Hematopoietic multipotent progenitor cell (in vitro differentiated cells): ENCODE measurements at places on chromosomes 12 and 14.

GRCh38 chr14:69424149-69424923 lies 25.8 kb downstream of the SLC39A9 start:
- no peak for DNase-seq

GRCh38 chr12:114949058-114949820 lies 265.3 kb upstream of the TBX3 start:
- DNase-seq = no peak

- no peak for DNase-seq
Observed at GRCh38 chr14:24145690-24146452, 539 bp downstream of the PSME2 start.

DNA sequence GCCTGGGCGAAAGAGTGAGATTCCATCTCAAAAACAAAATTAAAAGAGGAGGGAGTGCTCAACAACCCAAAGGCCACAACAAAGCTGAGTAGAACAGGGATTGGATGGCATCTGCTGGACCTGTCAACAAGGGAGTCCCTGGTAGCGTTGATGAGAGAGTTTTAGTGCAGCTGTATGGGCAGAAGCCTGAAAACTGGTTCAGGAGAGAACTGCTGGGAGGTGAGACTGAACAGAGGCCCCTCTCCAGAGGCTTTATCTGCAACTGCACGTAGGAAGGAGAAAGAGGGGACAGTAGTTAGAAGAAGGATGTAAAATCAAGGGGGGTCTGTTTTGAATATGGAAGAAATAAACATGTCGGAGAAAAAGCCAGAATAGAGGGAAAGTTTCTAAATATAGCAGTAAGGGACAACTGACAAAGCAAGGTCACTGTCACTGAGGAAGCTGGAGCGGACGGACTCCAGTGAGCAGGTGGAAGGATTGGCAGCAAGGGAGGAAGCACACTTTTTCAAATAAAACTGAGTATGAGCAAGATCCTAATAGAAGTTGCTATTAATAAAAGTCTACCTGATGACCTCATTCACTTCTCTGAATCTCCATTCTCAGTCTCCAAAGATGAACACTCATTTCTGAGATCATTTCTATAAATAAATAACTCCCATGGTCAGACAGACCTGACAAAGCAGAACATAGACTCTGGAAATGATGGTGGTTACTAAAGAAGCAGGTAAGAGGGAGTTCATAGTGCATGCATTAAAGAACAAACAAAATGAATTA lies 11.8 kb upstream of the ATF1 start:
- DNase-seq = no peak

GRCh38 chr14:78075033-78075432 lies 95.1 kb upstream of the NRXN3 start:
- DNase-seq = no peak

- no peak for DNase-seq
Observed at GRCh38 chr14:96861568-96862310, 64.6 kb downstream of the VRK1 start.

DNA sequence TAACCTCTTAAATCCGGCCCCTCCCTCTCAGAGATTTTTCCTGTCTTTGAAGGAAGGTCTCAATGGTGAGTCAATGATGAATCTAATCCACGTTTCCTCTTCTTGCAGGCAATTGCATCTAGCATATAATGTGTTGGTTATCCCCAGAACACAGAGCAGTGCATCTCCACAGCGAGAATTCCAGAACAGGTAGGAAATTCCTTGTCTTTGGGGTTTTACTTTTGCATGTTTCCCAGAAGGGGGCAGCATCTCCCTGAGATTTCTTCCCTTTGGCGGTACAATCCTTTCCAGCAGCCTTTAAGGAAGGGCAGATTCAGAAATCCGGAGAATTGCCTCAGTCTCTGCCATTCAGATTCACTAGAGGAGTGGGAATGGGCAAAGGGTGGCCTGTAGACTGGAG lies 128.0 kb downstream of the KCNA5 start:
- DNase-seq = no peak

DNA sequence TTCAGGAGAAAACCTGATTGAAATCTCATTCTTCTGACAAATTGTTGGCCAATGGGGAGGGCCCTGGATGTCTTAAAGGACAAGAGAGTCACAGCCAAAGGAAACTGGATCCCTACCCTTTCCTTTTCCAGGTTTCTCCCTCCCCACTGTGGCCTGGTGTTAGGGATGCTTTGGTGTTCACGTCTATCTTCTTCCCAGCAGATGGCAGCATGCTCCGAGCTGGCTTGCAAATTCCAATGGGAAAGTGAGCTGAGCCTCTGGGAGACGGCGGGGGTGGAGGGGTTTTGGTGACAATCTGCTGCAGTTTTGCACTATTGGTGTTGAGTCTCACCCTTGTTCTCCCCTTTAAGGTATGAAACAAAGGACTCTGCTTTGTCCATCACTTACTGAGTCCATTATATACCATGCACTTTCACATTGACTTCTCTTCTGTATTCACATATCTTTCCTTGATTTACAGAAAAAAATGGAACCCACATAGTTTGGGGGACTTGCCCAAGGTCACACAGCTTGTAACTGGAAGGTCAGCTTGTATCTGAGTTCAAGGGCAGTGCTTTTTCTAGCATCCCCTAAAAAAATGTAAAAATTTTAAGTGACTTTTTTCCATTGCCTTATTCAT lies 39.3 kb downstream of the CCDC177 start:
- no peak for DNase-seq

DNA sequence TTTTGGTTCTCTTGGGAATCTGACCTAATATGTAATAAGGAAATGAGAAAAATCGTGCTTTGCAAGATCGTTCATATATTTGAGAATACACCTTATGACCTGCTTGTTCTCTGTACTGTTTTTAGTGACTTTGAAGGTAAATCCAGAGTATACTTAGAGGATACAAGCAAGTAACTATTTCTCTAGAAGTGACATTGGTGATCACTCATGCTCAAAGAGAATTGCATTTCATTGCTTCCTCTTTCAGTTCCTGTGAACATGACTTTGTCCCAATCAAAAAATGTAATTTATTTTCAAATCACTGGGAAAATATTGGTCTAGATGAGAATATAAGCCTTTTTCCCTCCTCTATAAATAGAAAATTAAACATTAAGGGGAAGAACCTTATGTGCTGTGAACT lies 2.7 kb downstream of the KTN1 start:
- peak; percentile 28 for DNase-seq

DNA sequence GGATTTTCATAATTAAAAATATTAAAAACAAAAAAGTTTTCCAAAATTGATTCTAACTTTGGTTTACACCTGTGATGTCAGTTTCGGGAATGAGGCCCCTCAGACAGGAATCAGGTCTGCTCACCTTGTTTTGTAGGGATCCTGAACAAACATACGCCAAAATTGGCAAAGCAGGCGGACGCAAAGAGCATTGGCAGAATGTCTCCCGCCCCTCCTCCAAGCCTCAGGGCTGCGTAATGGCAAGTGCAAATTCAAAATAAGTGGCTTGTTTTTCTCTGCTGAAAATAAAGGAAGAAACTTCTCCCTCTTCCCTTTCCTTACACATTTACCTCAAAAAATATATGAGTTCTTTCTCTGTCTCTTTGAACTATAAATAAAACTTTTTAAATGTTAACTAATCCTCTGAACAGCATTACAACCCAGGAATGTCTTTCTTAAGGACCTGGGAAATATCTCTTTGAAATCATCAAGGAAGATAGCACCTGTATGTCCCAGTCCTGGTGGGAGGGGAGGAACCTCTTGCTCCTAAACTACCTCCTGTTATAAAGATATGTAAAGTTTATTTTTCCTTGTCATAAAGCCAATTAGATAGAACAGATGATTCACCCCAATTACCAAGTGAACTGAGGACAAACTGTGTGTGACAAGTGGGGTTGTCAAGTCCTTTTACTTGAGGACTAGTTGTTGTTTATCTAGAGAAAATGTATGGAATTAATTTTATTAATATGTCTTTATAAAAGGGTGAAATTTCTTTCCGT lies 16.5 kb downstream of the OR6J1 start:
- no peak for DNase-seq

DNA sequence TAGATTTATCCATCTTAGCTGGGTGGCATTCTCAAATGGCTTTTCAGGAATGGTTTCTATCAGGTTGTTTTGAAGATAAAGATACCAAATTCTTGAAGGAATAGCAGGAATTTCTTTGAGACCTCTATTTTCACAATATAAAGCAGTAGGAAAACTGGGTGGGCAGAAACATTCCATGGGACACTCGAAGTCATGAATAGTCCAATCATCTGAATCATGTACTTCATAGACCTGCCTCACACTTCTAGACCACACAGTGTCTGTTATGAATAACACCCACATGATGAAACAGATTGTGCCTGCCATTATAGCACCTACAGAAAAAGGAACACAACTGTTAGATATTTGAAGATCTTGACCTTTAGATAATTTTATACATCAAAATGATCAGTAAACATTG lies 1.8 kb downstream of the KERA start:
- DNase-seq = no peak

- DNase-seq = no peak
Observed at GRCh38 chr12:53064613-53065436, 14.4 kb downstream of the SPRYD3 start.

- DNase-seq = peak; percentile 74
Observed at GRCh38 chr14:103562179-103562428, 353 bp downstream of the BAG5 start.

GRCh38 chr14:103155010-103155409 lies 31.7 kb downstream of the TNFAIP2 start:
- no peak for DNase-seq

DNA sequence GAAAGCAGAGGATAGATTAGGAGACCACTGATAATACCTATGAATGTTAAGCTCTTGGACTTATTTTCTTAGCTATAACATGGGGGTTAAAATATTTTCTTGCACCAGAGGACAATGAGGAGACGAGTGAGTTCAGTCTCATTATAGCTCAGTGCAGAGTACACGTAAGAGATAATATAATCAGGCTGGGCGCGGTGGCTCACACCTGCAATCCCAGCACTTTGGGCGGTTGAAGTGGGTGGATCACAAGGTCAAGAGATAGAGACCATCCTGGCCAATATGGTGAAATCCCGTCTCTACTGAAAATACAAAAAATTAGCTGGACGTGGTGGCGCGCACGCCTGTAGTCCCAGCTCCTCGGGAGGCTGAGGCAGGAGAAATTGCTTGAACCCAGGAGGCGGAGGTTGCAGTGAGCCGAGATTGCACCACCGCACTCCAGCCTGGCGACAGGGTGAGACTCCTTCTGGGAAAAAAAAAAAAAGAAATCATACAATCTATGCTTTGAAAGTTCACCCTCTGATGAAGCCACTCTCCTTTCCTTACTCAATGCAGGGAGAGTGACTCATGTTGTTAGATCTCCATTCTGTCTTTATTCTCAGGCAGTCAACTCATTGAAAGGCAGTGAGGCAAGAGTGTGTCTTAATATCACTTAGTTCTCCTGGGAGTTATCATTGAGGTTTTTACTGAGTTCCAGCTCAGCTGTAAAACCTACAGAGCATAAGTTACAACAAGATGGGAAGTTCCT lies 134.2 kb downstream of the SYNE2 start:
- no peak for DNase-seq

DNA sequence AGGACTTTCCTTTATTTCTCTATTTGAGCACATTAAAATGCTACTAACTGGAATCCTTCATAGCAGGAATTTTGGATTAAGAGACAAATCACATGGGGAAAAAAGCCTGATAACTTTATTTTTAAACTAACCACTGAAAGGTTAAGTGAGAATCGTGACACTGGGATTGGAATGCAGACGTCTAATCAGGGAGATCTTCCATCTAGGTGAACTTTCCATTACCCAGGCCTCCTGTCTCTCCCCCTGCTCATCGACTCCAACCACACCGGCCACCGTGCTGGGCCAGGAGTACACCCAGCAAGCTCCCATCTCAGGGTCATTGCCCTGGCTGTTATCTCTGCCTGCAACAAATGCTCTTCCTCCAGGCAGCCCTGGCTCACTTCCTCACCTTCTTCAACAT lies 19.0 kb downstream of the PTGER2 start:
- DNase-seq = no peak

DNA sequence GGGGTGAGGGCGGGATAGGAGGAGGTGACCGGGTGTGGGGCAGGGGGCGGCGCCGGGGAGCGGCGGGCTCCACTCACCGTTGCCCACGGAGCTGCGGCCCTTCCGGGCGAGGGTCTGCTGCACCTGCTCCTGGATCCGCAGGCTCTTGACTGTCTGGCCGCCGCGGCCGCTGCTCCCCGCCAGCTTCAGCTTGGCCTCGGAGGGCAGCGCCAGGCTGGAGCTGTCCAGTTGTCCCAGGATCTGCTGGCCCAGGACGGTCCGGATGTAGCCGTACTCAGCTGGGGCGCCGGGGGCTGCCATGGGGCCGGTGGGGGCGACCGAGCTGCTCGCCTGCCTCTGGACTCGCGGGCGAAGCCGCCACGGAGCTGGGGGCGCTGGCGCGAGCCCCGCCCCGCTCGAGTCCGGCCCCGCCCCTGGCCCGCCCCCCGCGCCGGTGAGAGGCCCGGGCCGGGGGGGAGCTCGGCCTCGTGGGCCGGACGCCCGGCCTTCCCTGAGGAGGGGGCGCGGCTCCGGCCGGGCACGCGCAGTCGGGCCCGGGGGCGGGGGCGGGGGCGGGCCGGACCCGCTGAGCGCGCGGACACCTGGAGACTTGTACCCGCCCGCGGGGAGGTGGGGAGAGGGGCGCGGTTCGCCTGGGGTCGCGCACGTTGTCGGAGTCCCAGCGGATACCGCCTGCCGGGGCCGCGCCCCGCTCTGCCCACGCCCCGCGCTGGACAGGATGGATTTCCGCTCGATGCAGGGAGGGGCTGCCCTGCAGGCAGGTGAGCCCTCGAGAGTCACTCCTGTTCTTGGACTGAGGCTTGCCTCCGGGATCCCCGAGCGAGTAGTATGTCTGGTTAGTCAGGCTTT lies at the start of gene PKP2:
Gene PKP2 (minus strand): TSS at position 346 of the 849 bp plus-strand sequence. CDS start 46 bp downstream, at position 300.
- DNase-seq = peak; percentile 41

GRCh38 chr12:19234171-19234704 lies 104.7 kb downstream of the PLEKHA5 start:
- no peak for DNase-seq

DNA sequence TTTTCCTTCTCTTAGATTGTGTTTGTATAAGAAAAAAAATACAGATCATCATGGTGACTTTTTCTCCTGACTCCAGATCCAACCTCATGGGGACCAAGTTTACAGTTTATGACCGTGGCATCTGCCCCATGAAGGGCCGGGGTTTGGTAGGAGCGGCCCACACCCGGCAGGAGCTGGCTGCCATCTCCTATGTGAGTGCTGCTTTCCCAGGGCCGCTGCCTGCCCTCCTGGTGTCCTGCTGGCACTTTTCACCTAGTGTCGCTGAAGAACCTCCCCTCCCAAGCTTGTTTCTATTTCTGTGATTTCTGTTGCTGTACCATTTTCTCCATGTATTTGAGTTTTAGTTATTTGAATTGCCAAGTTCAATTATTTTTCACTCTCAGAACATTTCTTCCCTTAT lies 24.8 kb upstream of the TEAD4 start:
- no peak for DNase-seq
